ENCODE measurements at places on chromosomes 7 and 10.

GRCh38 chr10:25614652-25615051 is 319.4 kb upstream of the MYO3A start:
- DNase-seq = no peak

GRCh38 chr10:34880817-34881216 is 65.7 kb upstream of the PARD3 start:
- no peak for DNase-seq

DNA sequence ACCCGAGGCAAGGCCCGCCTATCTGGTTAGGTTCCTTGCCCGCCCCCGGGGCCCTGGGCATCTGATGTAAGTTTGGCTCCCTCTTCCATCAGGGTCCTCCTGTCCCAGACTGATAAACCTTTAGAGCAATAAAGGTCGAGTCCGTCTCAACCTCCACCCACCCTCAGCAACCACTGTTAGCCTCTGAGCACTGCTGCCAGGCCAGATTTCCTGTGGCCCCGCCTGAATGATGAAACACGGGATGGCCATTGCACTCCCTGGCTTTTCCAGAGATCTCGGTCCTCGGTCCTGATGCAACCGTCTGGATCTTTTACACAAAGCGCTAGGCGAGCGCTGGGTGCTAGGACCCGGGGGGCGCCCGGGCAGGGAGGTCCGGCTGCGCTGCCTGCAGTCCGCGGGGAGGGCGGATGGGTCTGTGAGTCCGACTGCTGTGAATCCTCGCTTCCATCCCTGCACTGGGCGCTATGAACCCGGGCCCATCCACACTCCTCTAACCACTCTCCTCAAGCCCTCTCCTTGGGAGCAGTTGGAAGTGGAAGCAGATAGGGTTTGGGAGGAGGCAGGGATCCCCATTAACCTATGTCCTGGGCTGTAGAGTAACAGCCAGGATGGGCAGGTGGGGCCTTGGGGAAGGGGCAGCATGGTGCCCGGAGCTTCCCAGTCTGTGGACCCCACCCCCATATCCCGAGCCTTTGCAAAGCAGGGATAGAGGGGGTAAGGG is 875 bp upstream of the DDIT4 start:
- DNase-seq = no peak

GRCh38 chr7:116241291-116241690 is 31.0 kb downstream of the TES start:
- DNase-seq = no peak

DNA sequence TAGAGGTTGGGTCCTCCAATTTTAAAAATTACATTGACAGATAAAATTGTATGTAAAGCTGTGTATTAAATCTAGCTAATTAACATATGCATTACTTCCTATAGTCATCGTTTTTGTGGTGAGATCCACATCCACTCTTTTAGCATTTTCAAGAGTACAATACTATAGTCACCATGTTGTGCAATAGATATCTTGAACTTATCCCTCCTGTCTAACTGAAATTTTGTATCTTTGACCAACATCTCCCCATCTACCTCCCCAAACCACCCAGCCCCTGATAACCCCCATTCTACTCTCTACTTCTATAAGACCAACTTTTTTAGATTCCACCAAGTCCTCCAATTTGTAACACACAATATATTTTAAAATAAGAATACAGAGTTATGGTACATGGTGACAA is 208.0 kb downstream of the RELN start:
- DNase-seq = no peak

DNA sequence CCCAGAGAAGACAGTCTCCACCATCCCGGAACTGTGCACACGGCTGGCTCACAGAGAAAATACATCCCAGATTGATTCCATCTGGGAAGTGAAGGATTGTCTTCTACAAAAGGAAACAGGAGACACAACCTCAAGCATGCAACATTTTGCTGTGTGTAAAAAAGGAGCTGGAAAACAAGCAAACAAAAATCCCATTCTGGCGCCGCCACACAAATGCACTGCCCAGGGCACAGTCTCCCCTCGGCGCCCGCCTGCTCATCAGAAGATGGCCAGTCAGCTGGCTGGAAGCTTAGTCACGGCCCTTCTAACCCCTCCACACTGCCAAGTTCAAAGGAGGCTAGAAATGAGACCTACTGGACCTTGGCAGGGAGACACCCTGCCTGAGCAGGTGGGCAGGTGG is 14.1 kb upstream of the CYTH3 start:
- no peak for DNase-seq

DNA sequence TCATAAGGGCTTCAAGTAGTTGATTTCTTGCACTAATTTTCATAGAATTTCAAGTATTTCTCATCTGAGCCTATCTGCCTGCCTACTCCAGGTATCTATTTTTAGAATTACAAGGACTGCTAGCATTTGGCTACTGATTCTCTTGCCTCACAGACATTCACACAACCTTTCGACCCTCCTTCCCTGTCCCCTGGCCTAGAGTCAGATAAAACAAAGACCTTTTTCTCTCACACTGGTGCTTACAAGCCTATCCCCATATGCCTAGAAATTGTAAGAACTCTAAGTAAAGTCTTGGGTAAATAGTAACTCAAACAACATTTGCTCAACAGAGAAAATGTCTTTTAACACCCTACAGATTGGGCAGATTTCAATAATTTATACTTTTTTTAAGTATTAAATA is 6.3 kb downstream of the GPAM start:
- DNase-seq = no peak

- no peak for DNase-seq
These were observed 48.6 kb downstream of the EXOC4 start for GRCh38 chr7:133301444-133301843.
